Fibroblast of skin of back (primary cell): ENCODE measurements at places on chromosomes 11 and 22.

GRCh38 chr11:59555601-59556114 lies 44.3 kb downstream of the OR4D9 start:
- no peak for DNase-seq

DNA sequence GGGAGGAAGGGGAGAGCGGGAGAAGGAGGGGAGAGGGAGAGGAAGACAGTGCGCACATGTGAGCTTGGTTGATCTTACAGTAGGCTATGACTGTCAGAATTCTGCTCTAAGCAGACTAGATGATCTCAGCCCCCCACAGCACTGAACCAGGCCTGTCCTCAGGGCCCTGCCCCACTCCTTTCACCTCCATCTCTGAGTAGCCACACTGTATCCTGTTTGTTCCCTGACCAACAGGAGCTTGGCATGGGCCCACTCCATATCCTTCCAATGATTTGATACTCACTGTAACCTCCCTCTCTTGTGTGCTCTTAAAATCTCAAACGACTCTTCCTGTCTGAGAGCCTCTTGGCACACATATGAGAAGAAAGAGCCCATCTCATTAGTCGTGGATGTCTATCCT lies 86.1 kb upstream of the PARVA start:
- no peak for DNase-seq

DNA sequence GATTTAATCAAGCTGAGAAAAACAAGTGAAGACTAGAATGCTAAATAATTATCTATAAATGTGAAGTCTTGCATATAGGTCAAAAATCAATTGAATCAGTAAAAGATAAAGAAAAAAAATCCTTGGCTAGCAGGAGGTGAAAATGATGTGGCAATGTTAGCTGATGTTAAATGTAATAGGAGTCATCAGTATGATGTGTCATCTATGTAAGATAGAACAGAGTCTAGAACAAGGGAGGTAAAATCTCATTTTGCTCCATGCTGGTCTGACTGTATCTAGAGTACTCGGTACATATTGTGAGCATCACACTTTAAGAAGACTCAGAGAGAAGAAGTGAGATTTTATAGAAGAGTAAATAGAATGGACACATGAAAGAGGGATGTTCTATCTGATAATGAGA lies 721.2 kb downstream of the ETS1 start:
- DNase-seq = no peak

DNA sequence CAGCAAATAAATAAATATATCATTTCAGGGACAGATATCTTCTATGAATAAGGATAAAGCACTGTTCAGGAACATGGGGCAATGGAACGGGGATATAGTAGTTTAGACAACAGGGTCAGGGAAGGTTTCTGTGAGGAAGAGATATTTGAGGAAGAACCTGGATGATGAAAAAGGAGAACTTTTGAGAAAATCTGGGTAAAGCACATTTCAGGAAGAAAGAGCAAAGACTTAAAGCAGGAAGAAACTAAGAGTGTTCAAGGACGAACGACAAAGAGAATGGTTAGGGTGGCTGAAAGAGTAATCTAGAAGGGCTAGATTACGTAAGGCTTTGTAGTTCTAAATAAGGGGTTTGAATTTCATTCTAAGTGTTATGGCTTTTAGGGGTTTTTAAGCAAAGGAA lies 12.7 kb downstream of the DDI1 start:
- DNase-seq = no peak

DNA sequence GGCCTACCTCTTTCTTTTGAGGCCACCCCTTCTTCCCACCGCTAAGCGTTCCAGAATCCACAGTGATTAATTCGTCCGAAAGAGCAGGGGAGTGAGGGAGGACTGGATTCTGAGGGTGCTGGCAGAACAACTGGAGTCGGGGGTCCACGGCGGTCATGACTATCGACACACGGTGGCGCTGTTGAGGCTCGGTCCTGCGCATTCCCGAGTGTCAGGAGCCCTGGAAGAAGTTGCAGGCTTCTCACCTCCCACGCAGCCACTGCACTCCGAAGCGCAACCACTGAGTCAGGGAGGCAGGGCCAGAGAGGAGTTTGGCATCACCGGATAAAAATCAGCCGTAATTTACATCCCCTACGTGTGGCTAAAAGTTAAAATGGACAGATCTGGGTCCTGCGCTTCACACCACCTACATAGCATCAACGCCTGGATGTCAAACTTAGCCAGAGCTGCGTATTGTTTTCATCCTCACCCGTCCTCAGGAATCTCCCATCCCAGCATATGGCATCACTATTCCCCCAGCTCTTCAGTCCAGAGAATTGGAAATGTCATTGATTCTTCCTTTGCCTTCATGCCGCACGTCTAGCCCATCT lies 10.7 kb upstream of the CTSF start:
- peak; percentile 65 for DNase-seq

DNA sequence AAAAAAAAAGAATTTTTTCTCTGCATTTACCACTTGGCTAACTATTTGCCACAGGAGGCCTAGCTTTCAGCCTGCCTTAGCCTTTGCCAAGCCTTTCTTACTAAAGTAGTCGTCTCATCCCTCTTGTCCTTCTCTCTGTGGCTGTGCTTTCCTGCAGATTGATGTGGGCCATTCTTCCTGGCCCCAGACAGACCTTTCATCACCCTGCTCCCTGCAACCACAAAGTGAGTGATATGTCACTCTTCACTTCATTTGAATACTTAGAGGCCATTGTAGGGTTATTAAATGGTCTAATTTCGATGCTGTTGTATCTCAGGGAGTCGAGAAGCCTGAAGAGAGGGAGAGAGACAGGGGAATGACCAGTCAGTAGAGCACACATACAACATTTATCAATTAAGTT lies 37.6 kb downstream of the ART5 start:
- no peak for DNase-seq

DNA sequence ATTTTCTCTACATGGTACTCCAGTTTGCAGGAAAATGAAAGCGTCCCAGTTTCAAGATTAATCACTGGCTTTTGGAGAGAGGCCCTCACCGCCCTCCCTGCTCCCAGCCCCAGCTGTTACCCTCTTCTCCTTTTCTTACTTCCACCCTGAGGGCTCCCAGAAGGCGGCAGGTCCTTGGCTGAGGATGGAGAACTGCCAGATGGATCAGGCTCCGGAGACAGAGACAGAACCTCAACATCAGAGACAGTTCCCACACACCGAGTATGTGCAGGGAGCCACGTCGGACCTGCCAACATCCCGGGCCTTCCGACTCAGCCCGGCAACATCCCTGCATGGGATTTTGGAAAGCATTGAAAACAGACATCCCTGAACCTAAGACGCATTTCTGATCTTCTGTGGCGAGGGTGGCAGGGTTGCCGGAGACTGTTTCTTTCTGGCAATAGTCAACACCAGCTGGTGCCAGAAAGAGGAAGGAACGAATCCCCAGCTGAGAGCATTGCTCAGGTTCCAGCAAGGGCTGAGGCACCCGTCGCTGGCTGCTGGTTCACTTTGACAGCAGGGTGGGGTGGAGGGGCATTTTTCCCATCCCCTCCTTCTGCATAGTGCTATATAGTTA lies 467.1 kb downstream of the MIAT start:
- no peak for DNase-seq

GRCh38 chr11:43962383-43963278 lies 20.2 kb downstream of the C11orf96 start:
- no peak for DNase-seq

DNA sequence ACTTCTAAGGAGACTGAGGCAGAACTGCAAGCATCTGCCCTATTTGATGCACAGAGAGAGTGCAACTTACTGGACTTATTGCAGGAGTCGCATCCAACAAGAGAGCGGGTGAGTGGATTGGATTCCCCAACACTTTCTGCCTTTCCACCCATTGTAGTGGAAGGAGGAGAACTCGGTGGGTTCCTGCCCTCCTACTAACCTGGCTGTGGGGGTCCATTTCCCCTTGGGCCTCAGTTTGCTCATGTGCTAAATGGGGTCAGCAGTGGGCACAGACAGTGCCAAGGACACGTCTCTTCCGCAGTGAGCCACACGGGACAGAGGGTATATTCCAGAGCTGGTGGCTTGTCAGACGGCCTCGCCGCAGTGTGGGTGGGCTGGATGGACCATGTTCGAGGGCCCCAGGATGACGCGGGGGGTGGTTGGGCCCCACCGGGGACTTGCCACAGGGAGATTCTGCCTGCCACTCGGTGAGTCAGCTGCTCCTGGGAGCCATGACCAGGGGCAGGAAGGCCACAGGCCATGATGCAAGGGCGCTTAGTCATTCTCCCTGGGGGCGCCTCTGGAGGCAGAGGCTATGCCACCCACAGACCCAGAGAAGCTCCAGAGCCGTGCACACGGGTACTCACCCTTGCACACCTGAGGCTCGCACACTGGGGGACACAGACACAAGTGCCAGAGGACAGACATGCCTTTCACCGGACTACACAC lies 8.2 kb downstream of the ALX4 start:
- peak; percentile 89 for DNase-seq

DNA sequence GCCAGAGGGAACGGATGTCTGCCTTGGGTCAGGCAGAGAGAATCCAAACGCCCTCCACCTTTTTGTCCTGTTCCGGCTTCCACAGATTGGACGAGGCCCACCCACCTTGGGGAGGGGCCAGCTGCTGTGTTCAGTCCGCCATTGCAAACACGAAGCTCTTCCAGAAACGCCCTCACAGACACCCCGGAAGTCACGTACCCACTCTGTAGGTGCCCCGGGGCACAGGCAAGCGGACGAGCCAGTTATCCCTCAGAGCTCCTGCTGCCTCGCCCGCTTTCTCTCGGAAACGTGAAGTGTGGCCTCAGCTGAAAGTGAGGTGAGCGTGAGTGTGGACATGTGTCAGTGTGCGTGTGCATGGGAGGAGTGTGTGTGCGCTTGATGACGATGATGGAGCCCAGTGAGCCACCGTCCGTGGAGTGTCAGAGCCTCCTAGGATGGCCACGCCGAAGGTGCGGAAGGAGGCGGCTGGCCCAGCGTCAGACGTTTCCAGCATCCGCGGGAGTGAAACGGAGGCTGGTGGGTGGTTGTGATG lies 869.2 kb downstream of the TBC1D22A start:
- no peak for DNase-seq

DNA sequence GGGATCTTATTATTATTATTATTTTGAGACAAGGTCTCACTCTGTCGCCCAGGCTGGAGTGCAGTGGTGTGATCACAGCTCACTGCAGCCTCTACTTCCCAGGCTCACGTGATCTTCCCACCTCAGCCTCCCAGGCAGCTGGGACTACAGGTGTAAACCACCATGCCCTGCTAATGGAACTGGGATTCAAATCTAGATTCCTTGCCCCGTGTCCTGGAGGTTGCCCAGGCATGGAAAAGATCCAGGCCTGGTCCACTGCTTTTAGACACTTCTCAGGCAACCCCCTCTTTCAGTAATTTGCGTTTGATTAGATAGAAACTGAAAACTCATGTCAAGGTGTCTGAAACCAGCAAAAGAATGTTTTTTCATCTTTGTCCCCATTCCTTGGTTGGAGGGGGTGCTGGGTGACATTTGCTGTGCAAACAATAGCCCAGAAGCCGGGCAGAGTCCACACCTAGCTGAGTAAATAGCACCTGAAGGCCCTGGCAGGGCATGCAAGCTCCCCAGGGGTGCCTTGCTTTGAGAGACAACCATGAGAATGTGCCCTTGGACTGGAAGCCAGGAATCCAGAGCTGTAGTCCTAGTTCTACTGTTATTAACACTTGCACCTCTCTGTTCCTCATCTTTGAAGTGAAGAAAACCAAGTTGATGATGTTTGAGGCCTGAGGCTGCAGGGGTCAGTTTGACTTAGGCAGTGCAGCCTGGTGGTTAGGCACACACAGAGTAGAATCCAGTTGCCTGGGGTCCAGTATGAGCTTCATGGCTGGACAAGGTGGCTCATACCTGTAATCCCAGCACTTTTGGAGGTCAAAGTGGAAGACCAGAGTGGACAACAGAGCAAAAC lies 19.1 kb upstream of the XBP1 start:
- DNase-seq = no peak

- peak; percentile 22 for DNase-seq
These were observed 15.6 kb upstream of the CHRNA10 start for GRCh38 chr11:3686751-3687150.

DNA sequence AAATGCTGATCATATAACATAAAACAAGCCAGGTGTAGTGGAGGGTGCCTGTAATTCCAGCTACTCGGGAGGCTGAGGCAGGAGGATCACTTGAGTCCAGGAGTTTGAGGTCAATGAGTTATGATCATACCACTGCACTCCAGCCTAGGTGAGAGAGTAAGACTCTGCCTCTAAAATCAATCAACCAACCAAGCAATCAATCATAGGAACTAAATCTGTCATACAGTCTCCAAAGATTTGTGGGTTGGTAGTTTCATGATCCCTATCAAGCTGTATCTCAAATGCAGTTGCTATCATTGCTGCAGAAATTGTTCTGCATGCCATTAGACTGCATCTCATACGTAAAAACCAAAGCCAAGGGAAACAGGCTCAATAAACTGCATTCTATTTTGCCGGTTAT lies 33.1 kb downstream of the NARS2 start:
- DNase-seq = no peak

GRCh38 chr11:24759742-24760141 lies 262.9 kb downstream of the LUZP2 start:
- no peak for DNase-seq
